ENCODE measurements at places on chromosomes 7 and 10. TPM values are rescaled to one million over a fixed set of nuclear protein-coding genes. Genes with fewer than 3 reads are reported as not detected.

HTR5A gene
- not detected for total RNA-seq

EVX1 gene
- not detected for total RNA-seq

GRCh38 chr7:102148799-102149198, 137.9 kb upstream of the SH2B2 start:
- DNase-seq: no peak

DNA sequence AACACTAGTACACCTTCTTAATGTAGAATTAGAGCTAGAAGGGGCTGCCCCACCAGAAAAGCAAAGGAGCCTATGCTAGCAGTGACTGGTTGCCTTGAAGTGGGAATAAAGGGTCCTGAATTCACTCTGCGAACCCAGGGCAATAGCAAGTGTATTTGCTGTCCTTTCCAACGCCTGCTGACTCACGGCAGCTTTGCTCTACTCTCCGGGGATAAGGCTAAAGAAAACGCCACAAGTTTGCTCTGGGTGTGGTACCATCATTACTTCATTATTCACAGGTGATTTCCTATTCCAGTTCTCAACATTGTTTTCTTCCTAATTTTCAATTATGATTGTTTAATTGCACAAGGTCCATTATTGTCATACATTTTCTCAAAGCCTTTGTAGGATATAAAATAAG, 220.5 kb upstream of the AOAH start:
- no peak for DNase-seq

GRCh38 chr7:107938456-107939250, 47.7 kb downstream of the DLD start:
- DNase-seq: peak; percentile 88

Data from fibroblast of the aortic adventitia (primary cell).